ENCODE measurements at places on chromosomes 3 and 15. TPM values are rescaled to one million over a fixed set of nuclear protein-coding genes. Genes with fewer than 3 reads are reported as not detected.

HOMER2 gene
- total RNA-seq = 15.4 TPM

CNTN6 gene
- total RNA-seq = not detected

TICRR gene
- total RNA-seq = 0.25 TPM

DNA sequence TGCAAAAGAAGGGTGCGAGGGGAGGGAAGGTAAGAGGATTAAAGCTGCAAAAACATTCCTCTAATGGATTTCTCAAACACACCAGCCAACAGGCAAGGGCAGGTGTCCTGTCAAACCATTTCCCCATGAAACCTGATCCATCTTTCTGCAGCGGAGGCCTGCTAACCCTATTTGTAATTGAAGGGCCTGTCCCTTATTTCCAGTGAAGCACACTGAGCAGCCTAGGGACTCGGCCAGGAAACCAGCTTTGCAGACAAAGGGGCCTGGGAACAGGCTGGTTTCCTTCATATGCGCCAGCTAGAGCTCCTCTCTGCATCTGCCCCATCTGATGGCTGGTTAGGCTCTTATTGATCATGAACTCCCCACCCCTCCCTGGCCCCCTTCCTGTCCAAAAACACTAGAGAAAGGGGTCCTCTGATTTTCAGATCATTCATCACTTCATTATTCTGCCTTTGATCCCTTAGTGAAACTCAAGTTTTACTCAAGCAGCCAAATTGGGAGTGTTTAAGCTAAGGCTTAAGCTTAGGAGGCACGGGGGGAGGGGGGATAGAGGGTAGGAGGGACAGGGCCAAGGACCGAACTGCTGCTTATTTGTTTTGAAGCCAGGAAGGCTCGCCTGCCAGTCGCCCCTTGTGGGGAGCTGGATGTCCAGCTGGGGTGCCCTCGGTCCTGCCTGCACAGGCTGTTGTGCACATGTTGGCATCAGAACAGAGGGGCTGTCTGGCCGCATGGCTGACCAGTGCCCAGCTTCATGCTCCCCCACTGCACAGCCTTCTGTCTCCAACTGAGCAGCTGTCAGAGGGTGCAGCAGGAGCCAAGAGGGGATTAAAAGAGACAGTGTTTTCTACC is 53.1 kb downstream of the BOC start:
- no peak for DNase-seq
- H3K4me1 ChIP-seq = peaks cover 10% of the 10 kb centered on the region
- H3K27me3 ChIP-seq = no peaks in the 10 kb centered on the region
- H3K36me3 ChIP-seq = no peaks in the 10 kb centered on the region
- H3K27ac ChIP-seq = peak overlapping the region; percentile 14

DNA sequence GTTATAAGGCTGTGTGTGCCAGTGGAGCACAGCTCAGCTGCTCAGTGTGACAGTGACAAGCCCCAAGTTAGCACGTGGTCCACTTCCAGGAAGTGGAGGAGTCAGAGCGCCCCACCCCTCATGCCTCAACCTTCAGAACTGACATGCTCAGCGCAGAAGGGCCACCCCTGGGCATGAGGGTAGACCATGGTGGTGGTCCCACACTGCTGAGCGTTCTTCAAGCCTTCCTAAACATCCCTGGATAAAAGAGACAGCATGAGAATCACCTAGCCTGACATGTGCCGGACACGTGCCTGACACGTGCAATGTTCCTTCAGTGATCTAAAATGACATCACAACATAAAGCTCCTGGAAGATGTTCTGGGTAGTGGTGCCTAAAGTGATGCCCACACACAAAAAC is 16.8 kb downstream of the ATP10A start:
- no peaks in the 10 kb centered on the region for H3K36me3 ChIP-seq
- H3K4me3 ChIP-seq = no peak overlapping the region
- peaks cover 5% of the 10 kb centered on the region for H3K4me1 ChIP-seq
- DNase-seq = no peak
- no peaks in the 10 kb centered on the region for H3K27me3 ChIP-seq

GRCh38 chr15:89665449-89666181 is 10.3 kb upstream of the KIF7 start:
- peak overlapping the region; percentile 39 for H3K4me3 ChIP-seq
- H3K4me1 ChIP-seq = peaks cover 7% of the 10 kb centered on the region
- DNase-seq = peak; percentile 67
- no peaks in the 10 kb centered on the region for H3K36me3 ChIP-seq
- H3K27me3 ChIP-seq = no peaks in the 10 kb centered on the region

- H3K36me3 ChIP-seq = no peaks in the 10 kb centered on the region
- DNase-seq = no peak
- H3K4me1 ChIP-seq = peaks cover 4% of the 10 kb centered on the region
- no peak overlapping the region for H3K27ac ChIP-seq
- H3K4me3 ChIP-seq = no peak overlapping the region
These were observed 28.5 kb downstream of the SCG5 start for GRCh38 chr15:32669896-32670611.

DNA sequence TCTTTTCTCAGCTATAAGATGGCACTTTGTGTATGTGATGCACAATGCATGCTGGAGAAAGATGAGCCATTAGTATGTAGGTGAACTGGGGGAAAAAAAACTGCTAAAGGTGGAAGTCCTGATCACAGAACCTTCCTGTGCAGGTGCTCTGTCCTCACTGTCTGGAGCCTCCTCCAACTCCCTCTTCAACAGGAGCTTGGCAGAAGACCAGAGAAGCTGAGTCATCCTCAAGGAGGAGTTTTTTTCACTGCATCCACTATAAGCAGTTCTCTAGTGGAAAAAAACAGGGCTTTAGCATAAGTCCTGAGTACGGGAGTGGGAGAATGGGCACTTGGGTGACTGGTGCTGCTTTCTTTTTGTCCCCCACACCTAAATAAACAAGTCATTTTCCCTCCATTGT is 168.4 kb upstream of the CADPS start:
- no peaks in the 10 kb centered on the region for H3K36me3 ChIP-seq
- H3K4me3 ChIP-seq = no peak overlapping the region
- no peaks in the 10 kb centered on the region for H3K27me3 ChIP-seq
- no peak for DNase-seq

DNA sequence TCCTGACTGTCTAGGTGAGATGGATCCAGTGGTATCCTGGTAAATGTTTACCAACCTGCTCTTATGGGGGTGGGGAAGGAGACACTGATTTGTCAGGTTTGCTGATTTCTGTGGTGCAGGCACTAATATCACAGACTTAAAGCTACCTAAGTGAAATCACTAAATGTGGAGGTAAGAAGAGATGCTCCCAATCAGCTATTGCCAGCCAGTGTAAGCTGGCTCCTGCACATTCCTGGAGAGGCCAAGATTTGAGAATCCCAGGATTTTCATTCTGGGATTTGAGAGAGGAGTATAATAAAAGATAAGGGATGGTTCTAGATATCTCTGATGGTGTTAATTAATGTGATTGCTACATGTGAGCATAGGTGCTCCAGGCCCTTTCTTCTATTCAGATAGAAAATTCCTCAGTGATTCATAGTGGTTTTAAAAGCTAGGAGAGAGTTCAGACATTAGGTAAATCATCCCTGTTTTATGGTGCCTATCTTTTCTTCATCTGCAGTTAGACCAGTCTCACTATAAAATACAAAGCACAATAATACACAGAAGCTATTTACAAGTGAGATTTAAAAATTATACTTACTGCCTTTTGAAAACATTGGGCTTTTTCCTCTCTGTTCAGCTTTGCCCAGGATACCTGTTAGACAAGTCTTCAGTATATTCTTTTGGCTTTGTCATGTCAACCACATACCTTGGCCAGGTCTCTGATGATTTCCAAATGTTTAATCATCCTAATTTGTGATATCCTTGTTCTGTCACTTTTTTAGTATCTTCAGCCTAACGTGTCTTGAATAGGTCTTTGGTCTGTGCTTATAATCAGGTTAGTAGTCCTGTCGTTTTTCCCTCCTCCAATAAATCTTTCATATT is 90.9 kb downstream of the MBNL1 start:
- H3K4me1 ChIP-seq = peaks cover 2% of the 10 kb centered on the region
- no peaks in the 10 kb centered on the region for H3K36me3 ChIP-seq
- no peak overlapping the region for H3K4me3 ChIP-seq
- no peaks in the 10 kb centered on the region for H3K27me3 ChIP-seq
- H3K27ac ChIP-seq = no peak overlapping the region

- H3K27ac ChIP-seq = no peak overlapping the region
- H3K36me3 ChIP-seq = no peaks in the 10 kb centered on the region
- DNase-seq = no peak
- no peaks in the 10 kb centered on the region for H3K4me1 ChIP-seq
These were observed 16.5 kb downstream of the ABHD5 start for GRCh38 chr3:43707266-43707665.

- H3K27ac ChIP-seq = no peak overlapping the region
These were observed 47.8 kb downstream of the PCSK6 start for GRCh38 chr15:101441696-101442095.

DNA sequence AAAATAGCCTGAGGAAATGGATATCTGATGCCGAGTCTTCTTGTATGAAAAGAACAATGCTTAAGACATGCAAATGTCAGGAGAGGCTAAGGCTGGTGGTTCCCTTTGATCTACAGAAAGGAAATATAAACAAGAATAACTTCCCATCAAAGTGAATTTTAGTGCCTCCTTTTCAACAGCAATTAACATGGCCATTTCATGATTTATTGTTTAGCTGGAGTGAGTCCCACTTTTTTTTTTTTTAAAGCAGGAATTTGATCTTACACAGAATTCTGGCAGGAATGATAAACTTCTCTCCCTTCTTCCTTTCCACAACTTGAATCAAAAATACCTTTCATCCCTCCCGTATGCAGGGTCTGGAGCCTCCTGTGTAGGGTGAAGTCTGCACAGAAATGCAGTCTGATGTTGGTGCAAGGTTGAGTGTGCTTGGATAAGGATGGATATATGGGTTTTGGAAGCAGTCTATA is 287.0 kb downstream of the MEX3B start:
- H3K36me3 ChIP-seq = no peaks in the 10 kb centered on the region
- H3K27ac ChIP-seq = no peak overlapping the region
- no peaks in the 10 kb centered on the region for H3K4me1 ChIP-seq

GRCh38 chr3:141343077-141343476 is 25.2 kb upstream of the ZBTB38 start:
- H3K4me1 ChIP-seq = no peaks in the 10 kb centered on the region
- no peak for DNase-seq
- no peak overlapping the region for H3K4me3 ChIP-seq

GRCh38 chr15:78768096-78768495 is 43.2 kb downstream of the ADAMTS7 start:
- H3K4me3 ChIP-seq = no peak overlapping the region
- H3K4me1 ChIP-seq = no peaks in the 10 kb centered on the region
- peak; percentile 15 for DNase-seq
- no peaks in the 10 kb centered on the region for H3K36me3 ChIP-seq
- no peak overlapping the region for H3K27ac ChIP-seq
- no peaks in the 10 kb centered on the region for H3K27me3 ChIP-seq

DNA sequence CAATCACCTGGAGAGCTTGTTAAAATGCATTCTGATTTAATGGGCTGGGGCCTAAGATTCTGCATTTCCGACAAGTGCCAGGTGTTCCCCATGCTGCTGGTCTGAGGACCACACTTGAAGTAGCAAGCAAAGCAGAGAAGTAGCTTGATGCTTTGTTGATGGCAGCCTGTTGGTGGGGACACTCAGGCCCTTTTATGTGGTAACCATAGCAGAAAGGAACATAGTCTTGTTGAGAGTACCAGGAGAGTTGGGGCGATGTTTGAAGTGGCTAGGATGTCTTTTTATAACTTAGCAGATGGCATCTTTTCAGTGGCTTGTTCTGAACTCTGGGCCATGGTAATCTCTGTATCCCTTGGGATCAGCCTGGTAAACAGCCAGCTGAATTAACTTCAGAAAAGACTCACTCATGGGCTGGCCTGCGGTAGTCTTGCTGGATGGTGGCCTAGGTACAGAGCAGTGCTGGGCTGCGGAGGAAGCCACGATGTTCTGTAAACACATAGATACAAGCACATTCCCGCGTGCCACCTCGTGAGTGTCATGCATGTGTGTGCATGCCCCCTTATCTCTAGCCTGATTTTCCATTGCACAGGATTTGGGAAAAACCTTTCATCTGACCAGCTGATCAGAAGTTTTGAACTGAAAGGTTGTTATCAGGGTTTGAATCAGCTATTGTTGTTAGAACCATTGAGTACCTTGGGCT is 292.4 kb upstream of the LRRFIP2 start:
- peaks cover 14% of the 10 kb centered on the region for H3K4me1 ChIP-seq
- no peak overlapping the region for H3K4me3 ChIP-seq
- no peak for DNase-seq
- H3K27ac ChIP-seq = no peak overlapping the region
- no peaks in the 10 kb centered on the region for H3K27me3 ChIP-seq

DNA sequence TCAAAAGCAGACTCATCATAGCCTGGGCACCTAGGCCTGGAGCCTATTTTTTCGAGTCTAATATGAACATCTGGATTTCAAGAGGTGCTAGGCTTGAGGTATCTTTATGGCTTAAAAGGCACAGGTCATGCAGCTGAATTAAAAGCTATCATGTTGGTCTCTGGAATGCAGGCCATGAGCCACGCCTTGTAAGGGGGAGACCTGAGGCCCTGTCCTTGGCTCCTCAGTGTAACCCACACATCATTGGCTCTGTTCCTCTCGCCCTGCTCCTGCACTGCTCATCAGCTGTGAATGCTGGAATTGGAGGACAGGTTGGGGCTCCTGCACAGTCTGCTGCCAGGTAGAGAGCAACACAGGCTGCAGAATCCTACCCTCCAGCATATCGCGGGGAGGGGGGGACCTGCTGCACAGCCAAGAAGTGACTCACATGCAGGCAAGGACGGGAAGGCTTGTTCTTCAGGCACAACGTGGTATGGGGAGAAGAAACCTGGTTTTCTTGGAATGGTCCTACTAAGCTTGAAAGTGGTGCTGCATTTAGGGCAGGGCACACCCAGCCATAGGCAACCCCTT is 146.0 kb downstream of the CHST2 start:
- H3K27me3 ChIP-seq = no peaks in the 10 kb centered on the region
- no peak for DNase-seq
- H3K27ac ChIP-seq = no peak overlapping the region
- H3K4me1 ChIP-seq = no peaks in the 10 kb centered on the region
- H3K4me3 ChIP-seq = no peak overlapping the region

- no peak overlapping the region for H3K4me3 ChIP-seq
- H3K4me1 ChIP-seq = no peaks in the 10 kb centered on the region
These were observed 34.4 kb downstream of the FAM43A start for GRCh38 chr3:194720048-194720447.

DNA sequence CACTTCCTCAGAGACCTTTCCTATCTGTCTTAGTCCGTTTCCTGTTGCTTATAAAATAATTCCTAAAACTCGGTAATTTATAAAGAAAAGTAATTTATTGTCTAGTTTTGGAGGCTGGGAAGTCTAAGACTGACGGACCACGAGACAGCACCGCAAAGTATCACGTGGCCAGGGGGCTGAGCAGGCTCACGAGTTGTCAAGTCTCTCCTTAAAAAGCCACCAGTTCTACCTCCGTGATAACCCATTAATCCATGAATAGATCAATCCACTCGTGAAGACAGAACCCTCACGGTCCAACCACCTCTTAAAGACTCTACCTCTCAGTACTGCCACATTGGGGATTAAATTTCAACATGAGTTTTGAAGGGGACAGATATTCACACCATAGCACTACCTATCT is 821 bp downstream of the LINS1 start:
- H3K36me3 ChIP-seq = no peaks in the 10 kb centered on the region
- H3K27ac ChIP-seq = no peak overlapping the region
- DNase-seq = no peak
- no peaks in the 10 kb centered on the region for H3K27me3 ChIP-seq
- H3K4me1 ChIP-seq = peaks cover 6% of the 10 kb centered on the region
- peak overlapping the region; percentile 92 for H3K4me3 ChIP-seq

Measured in ovary (tissue), 10 donors.